ENCODE measurements at places on chromosomes 1 and 21.

DNA sequence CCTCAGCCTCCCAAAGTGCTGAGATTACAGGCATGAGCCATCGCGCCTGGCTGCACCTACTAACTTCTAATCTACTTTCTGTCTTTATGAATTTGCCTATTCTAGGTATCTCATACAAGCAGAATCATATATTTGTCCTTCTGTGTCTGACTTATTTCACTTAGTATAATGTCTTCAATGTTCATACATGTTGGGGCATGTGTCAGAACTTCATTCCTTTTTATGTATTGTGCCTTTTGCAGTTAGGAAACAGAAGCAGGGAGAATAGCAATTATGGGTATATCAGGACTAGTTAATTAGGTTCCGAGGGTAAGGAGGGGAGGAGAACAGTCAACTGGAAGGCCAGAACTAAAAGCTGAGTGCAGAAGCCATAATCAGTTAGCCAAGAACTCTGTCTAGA lies 18.0 kb upstream of the NIBAN1 start:
- no peak for DNase-seq

- peak; percentile 83 for DNase-seq
These were observed 1.4 kb upstream of the PTPRF start for GRCh38 chr1:43529206-43529731.

GRCh38 chr1:180271272-180272255 lies 41.5 kb downstream of the LHX4 start:
- peak; percentile 54 for DNase-seq

DNA sequence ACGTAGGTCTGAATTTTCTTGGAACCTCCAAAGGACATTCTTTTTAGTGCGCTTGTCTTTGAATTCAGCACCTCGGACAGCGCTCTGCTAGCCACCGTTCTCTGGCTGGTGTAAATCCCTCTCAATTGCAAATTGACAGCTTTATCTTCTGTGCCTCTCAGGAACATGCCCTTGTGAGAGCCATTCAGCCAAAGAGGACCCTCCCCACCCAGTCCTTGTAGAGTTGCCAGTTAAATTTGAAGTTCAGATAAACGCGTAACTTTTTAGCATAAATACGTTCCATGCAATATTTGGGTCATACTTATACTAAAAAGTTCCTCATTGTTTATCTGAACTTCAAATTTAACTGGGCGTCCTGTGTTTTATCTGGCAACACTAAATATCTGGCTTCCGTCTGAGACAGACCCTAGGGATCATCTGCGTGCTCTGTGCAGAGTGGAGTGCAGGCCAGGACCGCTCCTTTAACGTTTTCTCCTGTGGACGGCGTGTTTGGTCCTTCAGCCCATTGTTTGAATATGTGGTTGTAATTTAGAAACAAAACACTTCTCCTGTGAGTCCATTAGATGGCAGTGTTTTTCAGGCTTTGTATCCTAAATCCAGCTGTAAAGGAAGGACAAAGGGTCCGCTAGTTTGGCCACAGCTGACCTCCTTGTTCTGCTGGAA lies 7.0 kb downstream of the KCNAB2 start:
- DNase-seq: peak; percentile 67

GRCh38 chr1:180262628-180263488 lies 32.8 kb downstream of the LHX4 start:
- peak; percentile 50 for DNase-seq

DNA sequence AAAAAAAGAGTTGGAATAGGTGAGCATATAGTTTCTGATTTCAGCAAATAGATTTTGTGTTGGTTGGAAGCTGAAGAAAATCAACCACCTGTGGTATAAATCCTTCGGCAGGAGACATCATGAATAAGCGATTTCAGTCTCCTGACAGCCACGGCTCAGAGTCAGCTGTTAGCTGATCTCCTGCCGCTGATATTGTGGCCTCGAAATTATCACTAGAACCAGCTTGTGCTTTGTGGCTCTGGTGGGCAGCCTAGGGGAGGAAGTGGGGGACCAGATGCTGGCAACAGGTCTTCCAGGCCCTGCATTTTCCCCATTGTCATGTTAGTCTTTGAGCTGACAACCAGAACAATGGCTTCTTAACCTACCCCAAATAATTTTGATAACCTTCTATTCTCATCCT lies 842 bp upstream of the GCSAML start:
- DNase-seq: no peak

DNA sequence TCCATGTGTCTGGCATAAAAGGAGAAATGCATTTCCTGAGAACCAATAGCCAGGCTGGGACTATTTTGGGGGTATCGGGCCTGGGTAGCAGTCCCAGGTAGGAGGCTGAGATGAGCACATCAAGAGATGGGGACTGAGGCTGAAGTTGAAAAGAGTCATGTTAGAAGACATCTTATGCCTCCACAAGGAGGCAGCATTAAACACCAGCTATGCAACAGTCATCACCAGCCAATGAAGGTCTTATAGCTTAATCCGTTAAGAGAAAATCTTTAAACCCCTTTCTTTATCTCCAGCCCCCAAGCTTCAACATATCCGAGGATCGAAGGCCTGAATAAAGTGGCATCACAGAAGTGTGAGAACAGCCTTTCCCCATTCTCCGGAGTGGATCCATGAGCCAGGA lies 640.7 kb upstream of the PTBP2 start:
- no peak for DNase-seq

DNA sequence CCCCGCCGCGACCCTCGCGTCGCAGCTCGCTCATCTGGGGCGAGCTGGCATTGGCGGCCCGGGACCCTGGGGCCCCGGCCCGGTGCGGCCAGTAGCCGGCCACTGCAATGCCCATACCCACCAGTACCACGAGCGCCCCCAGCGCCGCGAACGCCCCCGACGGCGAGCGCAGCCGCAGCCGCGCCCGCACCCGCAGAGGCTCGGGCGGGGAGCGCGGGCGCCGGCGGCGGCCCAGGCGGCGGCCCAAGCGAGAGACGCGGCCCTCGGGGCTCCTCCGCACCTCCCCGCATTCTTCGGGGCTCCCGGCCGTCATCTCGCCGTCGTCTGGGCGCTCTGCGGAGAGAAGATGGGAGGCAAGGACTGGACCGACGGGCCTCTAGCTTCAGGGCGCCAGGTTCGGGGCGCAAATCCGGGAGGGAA lies 2.2 kb downstream of the TMEM200B start:
- DNase-seq: no peak

DNA sequence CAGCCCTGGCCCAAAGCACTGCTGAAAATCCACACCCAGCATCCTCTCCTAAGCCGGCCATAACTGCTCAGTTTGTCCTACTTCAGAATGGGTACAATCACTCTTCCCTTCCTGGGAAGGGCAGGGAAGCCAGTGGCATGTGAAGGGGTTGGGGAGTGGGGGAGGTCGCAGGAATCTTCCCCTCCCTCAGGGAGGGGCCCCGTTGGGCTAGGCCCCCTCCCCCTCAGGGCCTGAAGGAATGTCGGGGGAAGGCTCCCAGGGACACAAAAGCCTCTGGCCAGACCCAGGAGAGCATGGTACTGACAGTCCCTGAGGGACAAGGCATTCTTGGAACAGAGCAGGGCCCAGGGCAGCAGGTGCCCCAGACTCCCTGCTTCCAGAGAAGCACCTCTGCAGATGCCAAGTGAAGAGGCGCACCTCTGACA lies 1.2 kb downstream of the ELOVL1 start:
- peak; percentile 48 for DNase-seq

DNA sequence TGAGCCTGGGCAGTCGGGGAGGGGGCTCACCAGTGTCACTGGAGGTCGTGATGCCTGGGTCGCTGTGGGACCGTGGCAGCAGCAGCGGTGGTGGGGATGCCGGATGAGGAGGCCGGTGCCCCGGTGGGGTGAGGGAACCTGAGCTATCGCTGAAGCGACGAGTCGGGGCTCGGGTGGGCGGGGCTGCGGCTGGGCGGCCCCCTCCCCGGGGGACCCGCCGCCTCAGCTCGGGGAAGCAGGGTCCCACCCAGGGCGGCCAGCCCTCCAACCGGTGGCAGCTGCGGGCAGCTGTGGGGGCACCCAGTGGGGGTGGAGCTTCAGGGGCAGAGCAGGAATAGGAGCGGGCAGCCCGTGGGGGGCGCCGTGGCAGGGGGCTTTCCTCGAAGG lies 5.0 kb downstream of the ENTREP3 start:
- DNase-seq: no peak

GRCh38 chr1:41632781-41633575 lies 148.5 kb upstream of the EDN2 start:
- DNase-seq: no peak

DNA sequence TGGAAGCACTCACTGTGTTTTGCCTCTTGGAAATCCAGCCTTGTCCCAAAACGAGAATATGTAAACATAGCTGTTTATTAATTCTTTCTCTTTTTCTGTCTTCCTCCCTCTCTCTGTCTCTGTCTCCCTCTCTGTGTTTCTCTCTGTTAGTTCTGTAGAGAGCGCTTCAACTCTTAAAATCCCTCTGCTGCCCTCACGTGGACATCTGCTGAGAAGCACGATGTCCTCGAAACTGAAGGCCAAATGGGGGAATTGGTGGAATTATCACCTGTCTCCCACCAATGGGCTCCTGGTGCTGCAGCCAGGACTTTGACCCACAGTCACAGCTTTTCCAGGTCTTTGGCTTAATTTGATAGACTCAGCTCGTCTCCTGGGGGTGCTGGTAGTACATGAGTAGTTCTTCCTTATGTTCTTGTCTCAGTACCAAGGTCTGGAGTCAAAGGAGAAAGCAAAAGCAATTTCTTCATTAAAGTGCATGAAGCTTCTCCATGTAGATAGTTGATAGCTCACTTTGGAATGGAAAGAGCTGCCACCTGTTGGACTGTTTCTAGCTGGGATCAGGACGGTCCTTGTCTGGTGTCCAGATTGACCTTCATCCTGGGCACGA lies 5.5 kb upstream of the GBP6 start:
- peak; percentile 66 for DNase-seq
